ENCODE measurements at places on chromosomes 12 and 14. TPM values are rescaled to one million over a fixed set of nuclear protein-coding genes. Genes with fewer than 3 reads are reported as not detected.

GNB3 gene
- total RNA-seq = 1.1 TPM

FOS gene
- 877 TPM for total RNA-seq

ACSM4 gene
- total RNA-seq = not detected

B3GNT4 gene
- 0.98 TPM for total RNA-seq

KRT82 gene
- not detected for total RNA-seq

GRCh38 chr12:95088379-95088778 is 15.0 kb upstream of the NR2C1 start:
- DNase-seq = no peak

DNA sequence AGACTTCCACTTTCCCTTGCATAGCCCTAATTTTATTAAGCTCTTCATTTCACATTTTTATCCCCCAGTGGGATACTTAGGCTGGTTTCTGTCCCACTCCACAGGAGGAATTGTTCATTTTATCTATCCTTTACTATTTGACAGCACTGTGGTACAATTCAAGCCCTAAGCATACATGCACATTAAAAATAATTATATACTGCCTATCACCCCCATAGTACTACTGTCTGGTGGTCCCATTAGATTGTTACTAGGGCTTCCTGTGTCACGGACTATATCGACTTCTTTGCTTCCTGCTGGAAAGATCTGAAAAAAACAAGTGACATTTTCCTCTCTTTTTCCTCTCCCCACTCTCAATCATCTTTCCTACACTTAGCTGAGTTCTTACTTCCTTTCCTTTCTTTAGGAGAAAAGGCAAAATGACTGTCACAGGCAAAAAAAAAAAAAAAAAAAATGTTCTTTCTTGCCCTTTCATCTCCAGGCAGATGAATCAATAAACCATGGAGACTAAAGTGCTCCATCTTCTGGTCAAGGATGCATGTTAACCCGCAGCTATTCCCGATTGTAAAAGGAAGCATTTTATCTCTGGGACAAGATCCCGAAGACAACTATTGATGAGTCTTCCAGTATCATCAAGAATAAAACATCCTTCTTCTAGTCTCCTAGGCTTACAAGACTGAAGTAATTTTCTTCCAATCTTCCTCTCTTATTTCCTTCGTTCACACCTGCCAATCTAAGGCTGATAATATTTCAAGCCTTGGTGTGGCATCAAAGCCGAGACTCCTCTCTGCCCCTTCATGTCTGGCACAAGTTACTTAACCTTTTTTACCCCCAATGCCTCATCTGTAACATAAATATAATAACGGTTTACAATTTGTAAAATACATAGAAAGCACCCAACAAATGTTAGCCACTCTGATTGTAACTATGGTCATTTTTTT is 94.4 kb upstream of the PLEKHG7 start:
- DNase-seq = no peak

DNA sequence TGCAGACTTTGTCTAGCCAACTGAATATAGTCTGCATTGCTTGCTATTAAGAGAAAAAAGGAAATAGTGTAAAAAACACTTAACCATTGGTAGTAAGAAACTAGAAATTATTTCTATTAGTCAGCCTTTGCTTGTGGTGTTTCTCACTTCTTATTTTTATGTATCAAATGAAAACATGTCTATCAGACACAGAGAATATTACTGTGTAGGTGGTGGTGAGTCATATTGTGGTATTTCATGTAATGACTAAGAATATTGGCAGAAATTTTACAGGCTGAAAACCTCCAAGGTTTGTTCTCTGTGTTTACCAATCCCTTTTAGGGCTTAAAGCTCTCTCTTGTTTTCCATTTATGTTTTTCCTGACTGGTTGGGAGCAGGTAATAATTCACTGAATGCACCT is 87.2 kb downstream of the DAAM1 start:
- no peak for DNase-seq

GRCh38 chr12:127383281-127383680 is 883.7 kb upstream of the TMEM132C start:
- DNase-seq = no peak

DNA sequence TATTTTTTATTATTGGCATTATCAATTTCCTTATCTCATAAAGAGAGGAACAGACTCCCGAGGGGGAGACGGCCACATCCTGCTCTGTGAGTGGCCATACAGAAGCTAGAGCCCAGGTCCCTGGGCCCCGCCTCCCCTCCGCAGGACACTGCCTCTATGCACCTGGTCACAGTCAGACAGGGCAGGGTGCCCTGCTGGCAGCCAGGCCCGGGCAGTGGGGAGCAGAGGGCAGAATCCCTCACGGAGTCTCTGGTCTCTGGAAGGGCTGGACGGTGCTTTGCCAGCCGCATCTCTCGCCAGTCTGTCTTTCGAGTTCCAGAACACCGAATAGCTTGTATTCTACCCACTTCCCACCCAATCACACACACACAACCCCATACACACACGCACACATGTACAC is 16.4 kb upstream of the CACNA2D4 start:
- no peak for DNase-seq

All from left colon (tissue), 2 donors.